HS-5 (cell line): ENCODE measurements at places on chromosomes 5 and 9.

DNA sequence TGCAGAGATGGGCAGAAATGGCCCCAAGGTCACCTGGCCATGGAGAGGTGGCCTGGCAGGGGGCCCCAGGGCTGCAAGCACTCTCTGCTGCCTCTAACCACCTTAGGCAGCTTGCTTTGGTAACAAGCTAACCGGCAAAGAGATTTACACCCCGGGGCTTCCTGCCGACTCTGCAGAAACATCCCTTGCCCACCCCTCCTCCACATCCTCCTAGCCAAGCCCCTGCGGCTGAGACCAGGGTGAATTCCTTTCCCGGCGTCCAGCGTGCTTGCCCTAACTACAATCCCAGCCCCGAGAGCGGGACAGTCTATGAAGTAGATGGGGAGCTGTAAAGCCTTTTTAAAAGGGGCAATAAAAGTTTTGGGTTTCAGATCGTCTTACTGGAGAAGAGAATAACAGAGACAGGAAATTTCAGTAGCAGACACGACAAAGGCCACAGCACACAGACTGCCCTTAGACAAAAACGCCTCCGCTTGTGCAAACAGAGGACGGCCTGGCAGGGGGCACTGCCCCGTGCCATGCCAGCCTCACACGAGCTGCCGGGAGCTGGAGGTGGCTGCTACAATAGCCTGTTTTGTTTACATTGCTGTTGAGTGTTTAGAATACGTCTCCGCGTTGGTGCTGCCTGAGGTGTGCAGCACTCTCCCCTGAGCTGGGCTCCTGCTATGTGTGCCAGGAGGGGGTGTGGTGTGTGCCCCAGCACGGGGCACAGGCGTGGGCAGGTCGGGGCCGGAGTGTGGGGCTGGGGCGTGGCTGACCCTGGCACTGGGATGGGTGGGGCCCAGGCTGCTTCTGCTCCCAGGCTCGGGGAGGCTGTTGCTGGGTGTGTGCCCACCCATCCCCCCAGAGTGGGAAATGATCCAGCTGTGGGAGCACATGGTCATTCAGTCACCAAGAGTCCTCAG lies 15.3 kb downstream of the MYMK start:
- DNase-seq: no peak

DNA sequence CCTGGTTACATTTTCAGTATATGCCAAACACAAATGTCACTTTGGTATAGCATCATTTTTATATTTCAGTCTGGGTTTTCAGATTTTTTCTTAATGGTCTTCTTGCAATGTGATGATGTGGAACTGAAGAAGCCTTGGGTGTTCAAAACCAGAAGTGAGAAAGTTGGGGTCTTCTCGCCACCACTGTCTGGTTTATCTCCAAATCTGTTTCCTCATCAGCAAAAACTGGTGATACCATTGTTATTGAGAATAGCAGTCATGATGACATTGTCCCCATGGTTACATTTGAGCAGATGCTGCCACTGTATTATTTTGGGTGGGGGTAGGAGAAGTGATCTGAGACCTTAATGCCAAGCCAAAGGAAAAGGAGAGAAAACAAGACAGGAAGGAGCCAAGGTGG lies 85.9 kb upstream of the MAP3K1 start:
- no peak for DNase-seq

DNA sequence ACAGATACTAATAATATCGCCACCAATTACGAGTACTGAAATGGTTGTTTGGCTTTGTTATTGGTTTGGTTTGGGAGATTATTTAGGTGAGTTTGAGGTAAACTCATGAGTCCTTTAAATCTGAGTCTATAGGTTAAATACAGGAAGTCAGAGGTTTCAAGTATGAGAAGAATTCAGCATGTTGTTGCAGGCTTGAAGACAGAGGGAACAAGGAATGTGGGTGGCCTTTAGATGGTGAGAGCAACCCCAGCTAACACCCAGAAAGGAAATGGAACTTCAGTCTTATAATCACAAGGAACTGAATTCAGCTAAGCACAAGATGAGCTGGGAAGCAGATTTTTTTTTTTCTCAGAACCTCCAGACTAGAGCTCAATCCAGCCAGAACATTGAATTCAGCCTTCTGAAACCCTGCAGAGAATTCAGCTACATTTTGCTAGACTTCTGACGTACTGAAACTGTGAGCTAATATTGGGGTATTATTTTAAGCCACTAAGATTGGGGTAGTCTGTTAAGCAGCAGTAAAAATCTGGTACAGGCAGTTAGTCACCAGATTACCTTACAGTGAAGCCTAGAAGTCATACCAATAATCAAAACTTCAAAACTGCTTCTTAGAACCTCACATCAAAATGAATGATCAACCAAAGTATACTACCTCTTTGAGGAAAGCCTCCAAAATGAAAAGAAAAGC lies 216.0 kb upstream of the PUM3 start:
- no peak for DNase-seq

DNA sequence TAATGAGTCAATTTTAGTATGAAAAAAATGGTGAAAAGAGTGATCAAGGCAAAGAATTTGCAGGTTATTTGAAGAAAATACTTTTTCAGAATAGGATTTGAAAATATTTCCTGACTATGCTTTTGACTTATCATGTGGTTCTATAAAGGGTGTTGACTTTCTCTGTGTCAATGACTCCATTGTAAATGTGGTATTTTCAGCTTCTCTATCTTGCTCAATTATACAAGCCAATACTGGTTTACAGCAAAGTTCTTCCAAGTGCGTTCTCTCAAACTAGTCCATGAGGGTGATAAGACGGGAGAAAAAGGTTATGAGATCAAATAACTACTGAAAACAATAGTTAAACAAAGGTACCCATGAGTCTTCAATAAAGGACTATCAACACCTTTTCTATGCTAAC lies 21.7 kb downstream of the IL33 start:
- no peak for DNase-seq

- peak; percentile 50 for DNase-seq
These were observed 250.8 kb downstream of the SLIT3 start for GRCh38 chr5:169050146-169050571.

DNA sequence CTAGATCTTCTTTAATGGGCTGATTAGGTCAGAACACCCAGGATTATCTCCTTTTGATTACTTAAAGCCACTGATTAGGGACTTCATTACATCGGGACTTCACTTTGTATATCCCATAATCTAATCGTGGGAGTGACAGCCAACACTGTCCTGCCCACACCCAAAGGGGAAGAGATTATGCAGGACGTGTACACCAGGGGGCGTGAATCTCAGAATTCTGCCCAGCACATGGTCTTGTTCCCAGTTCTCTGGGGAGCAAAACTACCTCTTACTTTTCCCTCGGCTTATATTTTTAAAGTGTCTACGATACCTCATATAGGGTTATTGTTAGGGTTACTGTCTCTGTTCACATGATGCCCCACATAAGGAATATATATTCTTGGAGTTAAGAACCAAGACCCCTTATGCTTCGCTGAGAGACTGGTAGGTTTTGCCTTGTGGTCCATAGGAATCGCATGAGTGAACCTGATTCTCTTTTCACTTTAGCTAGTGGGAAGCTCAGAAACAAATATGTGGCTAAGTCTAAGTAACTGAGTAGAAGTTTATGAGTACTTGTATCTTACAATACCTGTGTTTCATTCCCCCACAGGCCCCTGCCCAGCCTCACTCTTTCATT lies 192.7 kb downstream of the GNA14 start:
- DNase-seq: no peak

DNA sequence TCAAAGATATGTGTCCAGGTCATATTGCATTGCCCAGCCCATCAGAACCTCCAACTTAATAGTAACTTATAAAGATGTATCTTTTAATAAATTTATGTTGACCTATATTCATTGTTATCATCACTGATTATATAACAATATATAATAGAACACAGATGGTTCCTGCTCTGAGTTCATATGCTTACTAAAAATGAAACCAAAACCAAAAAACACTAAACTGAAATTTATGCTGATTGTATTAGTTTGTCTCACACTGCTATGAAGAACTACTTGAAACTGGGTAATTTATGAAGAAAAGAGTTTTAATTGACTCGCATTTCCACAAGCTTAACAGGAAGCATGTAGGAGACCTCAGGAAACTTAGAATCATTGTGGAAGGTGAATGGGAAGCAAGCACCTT lies 462.5 kb upstream of the TYRP1 start:
- DNase-seq: no peak

DNA sequence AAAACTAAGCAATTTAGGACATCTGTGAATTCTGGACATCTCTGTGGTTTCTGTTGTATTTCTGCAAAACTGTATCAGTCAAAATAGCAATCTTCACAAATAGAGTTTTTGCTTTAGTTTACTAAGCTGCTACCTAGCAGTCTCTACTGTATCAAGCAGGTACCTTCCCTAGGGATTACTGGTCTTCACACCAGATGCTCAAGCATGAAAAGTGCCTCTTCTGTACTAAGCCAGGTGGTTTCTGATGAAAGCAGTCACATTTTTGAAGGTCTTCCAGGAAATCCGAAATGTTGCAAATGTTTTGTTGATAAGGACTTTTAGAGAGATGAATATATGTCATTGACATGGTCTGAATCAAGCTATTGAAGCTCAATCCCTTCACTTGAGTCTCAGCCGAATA lies 540.0 kb downstream of the KCTD16 start:
- DNase-seq: no peak
